ENCODE measurements at places on chromosomes 16 and 17.

DNA sequence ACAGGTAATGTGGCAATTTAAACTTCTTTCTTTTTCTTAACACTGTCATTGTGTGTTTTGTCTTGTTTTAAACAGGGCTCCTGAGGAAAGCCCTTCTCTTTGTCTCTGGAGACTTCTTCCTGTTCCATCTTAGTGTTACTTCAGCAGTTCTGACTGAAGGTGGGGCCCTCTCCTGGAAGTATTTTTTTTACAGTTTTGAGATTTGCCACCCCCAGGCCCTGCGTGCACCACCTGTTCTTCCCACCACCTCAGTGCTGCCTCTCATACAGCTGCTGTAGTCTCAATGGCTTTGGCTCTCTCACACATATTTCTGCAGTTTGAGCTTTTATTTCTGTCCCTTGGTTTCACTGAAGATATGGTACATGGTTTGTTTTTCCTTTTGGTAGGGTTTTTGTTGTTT, 52.5 kb upstream of the ALDH3A1 start:
- DNase-seq, result no peak

- DNase-seq, result no peak
These were observed 4.2 kb upstream of the ARL2BP start for GRCh38 chr16:57240851-57241250.

DNA sequence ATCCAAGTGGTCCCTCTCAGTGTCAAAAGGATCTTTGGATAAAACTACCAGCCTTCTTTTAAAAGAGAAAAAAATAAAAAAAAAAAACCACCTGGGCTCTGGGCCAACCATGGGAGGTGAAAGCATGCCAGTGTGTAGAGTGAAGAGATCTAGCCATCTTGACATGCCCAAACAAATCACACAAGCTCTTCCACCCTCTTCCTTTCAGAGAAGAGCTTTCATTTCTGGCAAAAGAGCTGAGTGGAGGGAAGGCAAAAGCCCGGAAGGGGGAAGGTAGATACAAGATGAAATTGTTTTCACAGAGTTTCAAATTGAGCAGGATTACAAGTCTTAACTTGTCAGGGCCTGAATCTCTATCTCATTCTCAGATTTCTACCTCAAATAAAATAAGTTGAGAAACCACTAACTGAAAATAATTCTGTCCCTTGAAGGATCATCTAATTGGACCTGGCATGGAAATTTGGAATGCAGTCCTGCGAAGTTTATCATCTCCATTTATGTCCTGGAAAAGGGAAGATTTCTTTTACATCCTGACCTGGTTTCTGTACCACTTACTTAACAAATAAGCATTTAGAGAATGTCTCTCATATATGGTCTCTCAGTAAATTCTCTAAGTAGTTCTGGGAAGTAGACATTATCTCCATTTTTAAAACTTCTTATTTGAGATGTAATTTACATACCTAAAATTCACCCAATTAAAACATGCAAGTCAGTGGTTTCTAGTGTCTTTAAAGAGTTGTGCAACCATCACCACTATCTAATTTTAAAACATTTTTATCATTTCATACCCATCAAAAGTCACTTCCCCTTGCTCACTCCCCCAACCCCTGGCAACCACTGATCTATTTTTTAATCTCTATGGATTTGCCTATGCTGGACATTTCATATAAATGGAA, 93.7 kb downstream of the TANGO6 start:
- no peak for DNase-seq

DNA sequence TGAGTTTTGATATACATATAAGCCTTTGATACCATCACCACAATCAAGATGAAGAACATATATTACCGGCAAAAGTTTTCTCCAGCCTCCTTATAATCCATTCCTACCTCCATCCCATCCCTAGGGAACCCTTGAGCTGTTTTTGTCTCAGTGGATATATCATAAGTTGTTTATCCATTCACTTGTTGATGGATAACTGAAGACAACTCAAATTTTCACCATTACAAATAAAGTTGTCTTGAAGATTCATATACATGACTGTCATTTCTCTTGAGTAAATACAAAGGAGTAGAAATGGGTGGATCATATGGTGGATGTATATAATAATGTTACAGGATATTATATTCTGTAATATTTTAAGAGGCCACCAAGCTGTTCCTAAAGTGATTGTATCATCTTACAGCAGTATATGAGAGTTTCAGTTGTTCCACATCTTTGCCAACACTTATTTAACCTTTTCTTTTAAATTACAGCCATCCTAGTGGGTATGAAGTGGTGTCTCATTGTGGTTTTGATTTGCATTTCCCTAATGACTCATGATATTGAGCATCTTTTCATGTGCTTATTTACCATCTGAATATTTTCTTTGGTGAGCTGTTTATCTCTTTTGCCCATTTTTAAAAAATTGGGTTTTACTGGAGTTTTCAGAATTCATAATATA, 17.4 kb downstream of the NF1 start:
- no peak for DNase-seq

GRCh38 chr17:76997981-76998531, 129.9 kb downstream of the MGAT5B start:
- peak; percentile 39 for DNase-seq

DNA sequence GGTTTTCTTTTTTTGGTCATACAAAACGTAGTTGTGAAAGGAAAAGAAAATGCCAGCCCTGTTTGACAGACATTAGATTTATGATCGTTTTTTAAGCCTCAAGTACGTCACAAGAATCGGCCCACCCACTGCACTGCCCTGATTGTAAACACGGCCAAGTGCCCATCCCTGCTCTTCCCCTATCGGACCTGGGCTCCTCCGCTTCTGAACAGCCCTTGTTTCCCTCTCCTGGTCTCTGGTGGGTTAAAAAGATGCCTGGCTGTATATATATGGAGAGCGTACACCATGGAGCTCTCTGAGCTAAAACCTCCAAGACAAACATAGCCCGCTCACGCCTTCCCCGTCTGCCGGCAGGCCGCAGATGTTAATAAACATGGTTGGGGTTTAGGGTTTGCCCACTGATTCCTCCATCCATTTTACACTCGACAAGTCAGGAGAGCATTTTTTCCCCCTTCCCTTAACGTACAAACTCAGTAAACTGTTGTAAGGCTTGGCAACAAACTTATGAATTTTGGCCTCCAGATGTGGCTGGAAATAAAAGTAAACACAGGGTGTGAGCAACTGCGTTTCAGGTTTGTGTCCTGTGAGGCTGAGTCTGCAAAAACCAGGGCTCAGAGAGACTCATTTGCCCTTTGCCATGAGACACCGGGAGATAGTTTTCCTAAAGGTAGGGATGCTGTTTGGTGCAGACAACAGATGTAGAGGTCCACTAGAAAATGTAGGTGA, 325.9 kb downstream of the SOX9 start:
- DNase-seq, result no peak

GRCh38 chr17:63477480-63478440, 899 bp downstream of the ACE start:
- DNase-seq, result no peak

DNA sequence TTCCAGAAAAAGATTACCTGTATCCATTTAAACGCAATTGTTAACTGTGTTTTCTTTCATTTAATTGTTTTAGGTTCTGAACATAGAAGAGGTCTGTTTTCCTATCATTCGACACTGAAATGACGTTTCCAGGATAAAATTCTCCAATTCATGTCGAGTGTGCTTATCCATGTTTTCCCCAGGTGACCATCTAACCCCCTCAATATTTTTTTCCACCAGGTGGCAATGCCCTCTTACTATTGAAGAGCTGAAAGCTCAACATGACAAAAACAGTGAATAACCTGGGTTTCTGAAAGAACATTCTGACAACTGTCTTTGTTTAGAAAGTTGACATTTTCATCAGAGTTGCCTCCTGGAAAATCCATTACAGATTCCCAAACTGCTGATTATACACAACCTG, 948.7 kb downstream of the KCNJ2 start:
- DNase-seq, result no peak

DNA sequence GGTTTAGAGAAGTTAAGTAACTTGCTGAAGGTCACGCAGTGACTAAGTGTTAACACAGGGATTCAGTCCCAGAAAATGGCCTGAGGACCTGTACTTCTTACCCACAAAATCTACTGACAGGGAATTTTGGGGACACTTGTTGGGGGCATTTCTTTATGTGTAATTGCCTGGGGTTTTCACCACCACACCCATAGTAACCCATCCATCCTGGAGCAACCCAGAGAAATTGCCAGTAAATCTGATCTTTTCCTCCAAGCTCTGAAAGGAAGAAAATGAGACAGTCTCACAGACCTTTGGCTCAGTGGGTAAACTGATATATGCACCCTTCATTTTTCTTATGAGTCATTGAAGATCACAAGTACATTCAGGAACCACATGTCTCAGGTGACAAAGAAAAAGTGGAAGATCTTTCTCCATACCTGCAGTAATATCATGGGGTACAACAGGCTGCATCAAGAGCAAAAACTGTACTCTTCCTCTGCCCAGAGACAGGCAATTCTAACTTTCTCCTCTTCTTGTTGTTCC, 81.0 kb downstream of the NOG start:
- DNase-seq, result no peak

- no peak for DNase-seq
These were observed 809 bp downstream of the PIRT start for GRCh38 chr17:10836966-10837590.

GRCh38 chr16:5502467-5502869, 404.9 kb upstream of the EEF2KMT start:
- no peak for DNase-seq

All from activated naive CD4-positive, alpha-beta T cell treated with Interleukin-2 at 50 U/mL for 16 hours (primary cell).